CD8-positive, alpha-beta memory T cell (primary cell): ENCODE measurements at places on chromosomes 2 and 18. TPM values are rescaled to one million over a fixed set of nuclear protein-coding genes. Genes with fewer than 3 reads are reported as not detected.

Gene ANKRD30BL
- not detected for total RNA-seq

Gene FOXI3
- total RNA-seq = not detected

Gene PRSS56
- not detected for total RNA-seq

Gene MAP3K19
- not detected for total RNA-seq

DNA sequence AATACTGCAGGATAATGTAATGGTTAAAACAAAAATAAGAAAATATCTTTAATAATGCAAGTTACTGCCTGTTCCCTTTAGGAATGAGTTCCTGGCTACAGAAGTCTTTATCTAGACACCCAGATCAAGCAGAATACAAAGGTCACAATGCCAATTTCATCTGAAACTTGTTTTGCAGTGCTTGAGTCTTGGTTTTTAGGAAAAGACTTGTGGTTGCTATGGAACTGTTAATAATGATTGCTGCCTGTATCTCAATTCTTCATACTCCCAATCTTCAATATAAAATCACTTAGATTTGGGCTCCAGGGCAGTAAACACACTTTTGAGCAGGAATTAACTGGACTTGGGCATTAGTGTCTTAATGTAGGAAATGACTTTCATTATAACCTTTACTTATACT, 14.2 kb downstream of the CAVIN2 start:
- no peak for DNase-seq

DNA sequence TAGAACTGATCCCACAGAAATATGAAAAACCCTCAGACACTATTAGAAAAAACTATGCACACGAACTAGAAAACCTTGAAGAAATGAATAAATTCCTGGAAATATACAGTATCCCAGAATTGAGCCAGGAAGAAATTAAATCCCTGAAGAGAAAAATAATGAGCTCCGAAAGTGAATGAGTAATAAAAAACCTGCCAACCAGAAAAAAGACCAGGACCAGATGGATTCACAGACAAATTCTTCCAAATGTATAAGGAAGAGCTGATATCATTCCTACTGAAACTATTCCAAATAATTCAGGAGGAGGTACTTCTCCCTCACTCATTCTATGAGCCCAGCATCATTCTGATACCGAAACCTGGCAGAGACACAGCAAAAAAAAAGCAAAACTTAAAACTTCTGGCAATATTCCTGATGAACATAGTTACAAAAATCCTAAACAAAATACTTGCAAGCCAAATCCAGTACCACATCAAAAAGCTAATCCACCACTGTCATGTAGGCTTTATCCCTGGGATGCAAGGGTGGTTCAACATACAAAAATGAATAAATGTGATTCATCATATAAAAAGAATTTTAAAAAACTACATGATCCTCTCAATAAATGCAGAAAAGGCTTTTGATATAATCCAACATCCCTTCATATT, 1397.6 kb upstream of the DDX18 start:
- DNase-seq = no peak

DNA sequence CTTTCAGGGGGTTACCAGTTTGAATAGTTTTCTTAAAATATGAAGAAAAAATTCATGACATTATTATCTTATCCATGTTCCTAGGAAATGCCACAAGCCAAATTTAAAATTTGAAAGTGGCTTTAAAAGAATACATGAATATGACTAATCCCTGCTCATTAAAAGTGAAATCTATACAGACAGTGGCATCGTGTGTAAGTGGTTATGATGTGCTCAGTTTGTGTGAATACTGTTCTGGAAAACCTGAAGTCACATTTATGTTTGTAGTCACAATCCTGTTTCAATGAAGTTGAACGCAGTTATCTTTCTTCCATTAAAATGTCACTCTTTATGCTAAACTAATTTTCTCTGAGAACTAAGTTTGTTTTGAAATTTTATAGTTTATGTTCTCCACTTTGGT, 75.8 kb downstream of the GORASP2 start:
- no peak for DNase-seq

DNA sequence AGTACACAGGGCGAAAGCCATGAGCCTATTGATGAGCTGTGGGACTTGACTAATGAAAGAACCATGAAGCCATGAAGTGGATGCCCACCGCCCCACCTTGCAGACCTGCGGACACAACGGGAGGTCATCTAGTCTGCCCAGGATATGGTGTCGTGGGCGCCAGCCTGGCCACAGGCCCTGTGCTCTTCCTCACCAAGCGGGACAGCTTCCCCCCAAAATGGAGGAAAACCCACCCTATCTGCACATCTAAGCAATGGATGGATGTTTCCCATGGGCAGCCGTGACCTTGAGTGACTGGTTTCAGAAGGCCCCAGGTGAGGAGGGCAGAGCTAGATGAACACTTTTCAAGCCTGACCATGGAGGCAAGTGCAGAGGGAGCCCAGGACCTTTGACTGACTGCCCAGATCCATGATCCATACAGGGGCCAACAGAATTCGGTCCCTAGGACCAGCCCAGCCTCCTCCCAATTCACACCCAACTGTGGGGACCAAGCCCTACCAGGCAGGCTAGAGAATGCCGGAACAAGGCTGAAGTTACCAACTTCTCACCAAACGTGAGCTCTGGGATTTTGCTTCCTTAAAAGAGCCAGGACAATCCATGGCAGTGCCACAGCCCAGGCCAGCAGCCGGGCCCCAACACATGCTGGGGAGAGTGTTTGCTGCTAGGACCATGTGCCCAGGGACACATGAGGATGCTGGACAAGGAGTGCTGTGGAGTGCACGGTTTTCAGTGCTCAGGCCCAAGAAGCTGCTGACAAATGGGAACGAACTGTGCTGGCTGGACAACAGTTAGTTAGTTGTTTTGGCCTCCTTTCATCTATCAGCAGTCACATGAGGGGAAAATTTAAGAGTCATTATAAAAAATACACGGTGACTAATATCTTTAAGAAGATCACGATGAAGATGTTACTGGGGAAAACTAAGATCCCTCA, 249.4 kb downstream of the HDAC4 start:
- no peak for DNase-seq

- DNase-seq = no peak
Measured at GRCh38 chr2:8491296-8492027, 190.4 kb upstream of the ID2 start.

DNA sequence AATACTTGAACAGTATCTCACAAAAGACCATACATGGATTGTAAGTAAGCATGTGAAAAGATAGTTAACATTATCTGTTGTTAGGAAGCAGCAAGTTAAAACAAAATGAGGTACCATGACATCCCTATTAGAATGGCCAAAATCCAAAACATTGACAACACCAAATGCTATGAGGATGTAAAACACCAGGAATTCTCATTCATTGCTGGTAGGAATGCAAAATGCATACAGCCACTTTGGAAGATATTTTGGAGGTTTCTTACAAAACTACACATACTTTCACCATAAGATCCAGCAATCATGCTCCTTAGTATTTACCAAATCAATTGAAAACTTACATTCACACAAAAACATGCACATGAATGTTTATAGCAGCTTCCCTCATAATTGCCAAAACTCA, 30.9 kb upstream of the ICOS start:
- no peak for DNase-seq
